Smooth muscle cell of the coronary artery (primary cell): ENCODE measurements at places on chromosomes 7 and 10. TPM values are rescaled to one million over a fixed set of nuclear protein-coding genes. Genes with fewer than 3 reads are reported as not detected.

Gene ELFN1
- 0.08 and 3.2 TPM in 2 replicates for total RNA-seq

Gene ANKRD30A
- not detected in 2 replicates for total RNA-seq

Gene LRRD1
- total RNA-seq = under 0.01 TPM in 1 of 2 replicates, not detected in the other

Gene CNOT4
- 7.5 and 8.9 TPM in 2 replicates for total RNA-seq

Gene CPED1
- total RNA-seq = 32.2 and 50.7 TPM in 2 replicates

Gene PDCD11
- 30.2 and 34.2 TPM in 2 replicates for total RNA-seq

Gene PTPRZ1
- total RNA-seq = 0.12 and 0.15 TPM in 2 replicates

Gene CUBN
- total RNA-seq = 0.68 and 3.4 TPM in 2 replicates

Gene OGDHL
- 0.12 and 2.0 TPM in 2 replicates for total RNA-seq

Gene SLC26A5
- total RNA-seq = not detected in 2 replicates

Gene LIPF
- total RNA-seq = not detected in 2 replicates

Gene AKR1C4
- not detected in 2 replicates for total RNA-seq

Gene SPDYE8
- not detected in 2 replicates for total RNA-seq

Gene FGL2
- 2.6 and 9.8 TPM in 2 replicates for total RNA-seq

Gene DDC
- total RNA-seq = not detected in 2 replicates

Gene NANOS1
- total RNA-seq = 0.12 and 0.75 TPM in 2 replicates
